ENCODE measurements at places on chromosomes 13 and 19.

DNA sequence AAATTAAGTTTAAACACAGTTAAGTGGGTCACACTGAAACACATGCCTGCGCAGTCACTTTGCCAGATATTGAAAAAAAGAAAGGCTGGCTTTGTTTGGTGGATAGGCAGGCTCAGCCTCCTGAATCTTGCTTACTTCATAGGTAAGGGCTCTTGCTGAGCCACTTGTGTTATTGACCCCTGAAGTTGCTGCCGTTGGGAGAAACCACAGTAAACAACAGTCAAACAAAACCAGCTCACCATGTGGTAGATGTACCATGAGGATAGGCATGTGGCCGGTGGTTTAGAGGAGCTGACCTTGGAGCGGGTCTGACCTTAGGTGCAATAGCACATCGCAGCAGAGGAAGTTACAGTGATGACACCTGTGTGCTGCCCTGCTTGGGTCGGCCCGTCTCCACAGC is 52.2 kb downstream of the SPATA13 start:
- no peak for DNase-seq

GRCh38 chr19:17555929-17556813 is 722 bp downstream of the COLGALT1 start:
- peak; percentile 55 for DNase-seq

GRCh38 chr19:57110592-57111328 is 9.0 kb upstream of the USP29 start:
- DNase-seq, result no peak

- DNase-seq, result no peak
These were observed 26.8 kb upstream of the MTIF3 start for GRCh38 chr13:27476943-27477703.

GRCh38 chr19:49213791-49214190 is 56.2 kb downstream of the TRPM4 start:
- no peak for DNase-seq

DNA sequence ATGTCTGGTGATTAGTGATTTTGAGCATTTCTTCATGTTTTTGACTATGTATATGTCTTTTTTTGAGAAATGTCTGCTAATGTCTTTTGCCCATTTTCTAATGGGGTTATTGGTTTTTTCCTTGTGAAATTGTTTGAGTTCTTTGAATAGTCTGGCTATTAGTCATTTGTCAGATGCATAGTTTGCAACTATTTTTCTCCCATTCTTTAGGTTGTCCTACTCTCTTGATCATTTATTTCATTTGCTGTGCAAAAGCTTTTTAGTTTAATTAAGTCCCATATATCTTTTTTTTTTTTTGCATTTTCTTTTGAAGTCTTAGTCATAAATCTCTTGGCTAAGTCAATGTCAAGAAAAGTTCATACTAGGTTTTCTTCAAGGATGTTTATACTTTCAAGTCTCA is 449.8 kb downstream of the DACH1 start:
- DNase-seq, result no peak

DNA sequence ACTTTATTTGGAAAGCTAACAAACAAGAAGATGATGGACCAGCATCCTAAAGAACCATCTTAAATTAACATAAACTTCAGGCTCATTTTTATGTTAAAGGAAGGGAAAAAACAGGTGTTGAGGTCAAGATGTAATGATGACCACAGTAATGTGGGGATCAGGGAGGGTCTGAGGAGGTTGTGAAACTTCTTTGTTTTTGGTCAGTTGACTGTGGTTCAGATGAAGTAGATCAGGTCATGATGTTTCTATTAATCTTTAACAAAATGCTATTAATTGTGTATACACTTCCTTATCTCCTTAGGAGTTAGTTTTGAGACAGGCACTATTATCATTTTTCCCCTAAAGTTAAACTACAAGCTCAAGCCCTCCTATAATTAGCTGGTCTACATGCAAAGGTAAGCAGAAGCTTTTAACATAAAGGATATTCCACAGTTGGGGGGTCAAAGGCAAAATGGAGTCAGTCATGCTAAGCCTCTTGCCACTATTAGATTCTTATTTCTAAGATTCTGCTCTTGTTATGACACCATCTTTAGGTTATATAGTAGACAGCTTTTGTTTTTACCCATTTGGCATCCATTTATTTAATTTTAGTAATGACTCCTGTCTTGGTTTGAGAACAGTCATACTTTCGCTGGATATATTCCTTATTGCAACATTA is 800.1 kb upstream of the PCDH9 start:
- no peak for DNase-seq

GRCh38 chr13:95256091-95256490 is 45.2 kb downstream of the ABCC4 start:
- no peak for DNase-seq

- DNase-seq, result no peak
These were observed 75.1 kb upstream of the TSC22D1 start for GRCh38 chr13:44651209-44651608.

DNA sequence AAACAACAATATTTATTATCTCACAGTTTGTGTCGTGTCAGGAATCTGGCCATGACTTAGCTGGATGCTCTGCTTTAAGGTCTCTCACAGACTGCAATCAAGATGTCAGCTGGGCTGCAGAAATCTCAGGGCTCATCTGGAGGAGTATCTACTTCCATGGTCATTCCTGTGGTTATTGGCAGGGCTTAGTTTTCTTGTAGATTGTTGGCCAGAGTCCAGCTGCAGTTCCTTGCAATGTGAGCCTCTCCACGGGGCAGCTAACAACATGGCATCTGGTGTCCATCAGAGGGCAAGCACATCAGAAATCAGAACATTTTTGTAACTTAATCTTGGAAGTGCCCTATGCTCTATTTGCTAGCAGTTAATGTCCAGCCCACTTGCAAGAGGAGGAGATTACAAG is 45.7 kb upstream of the TDRD3 start:
- DNase-seq, result peak; percentile 59

DNA sequence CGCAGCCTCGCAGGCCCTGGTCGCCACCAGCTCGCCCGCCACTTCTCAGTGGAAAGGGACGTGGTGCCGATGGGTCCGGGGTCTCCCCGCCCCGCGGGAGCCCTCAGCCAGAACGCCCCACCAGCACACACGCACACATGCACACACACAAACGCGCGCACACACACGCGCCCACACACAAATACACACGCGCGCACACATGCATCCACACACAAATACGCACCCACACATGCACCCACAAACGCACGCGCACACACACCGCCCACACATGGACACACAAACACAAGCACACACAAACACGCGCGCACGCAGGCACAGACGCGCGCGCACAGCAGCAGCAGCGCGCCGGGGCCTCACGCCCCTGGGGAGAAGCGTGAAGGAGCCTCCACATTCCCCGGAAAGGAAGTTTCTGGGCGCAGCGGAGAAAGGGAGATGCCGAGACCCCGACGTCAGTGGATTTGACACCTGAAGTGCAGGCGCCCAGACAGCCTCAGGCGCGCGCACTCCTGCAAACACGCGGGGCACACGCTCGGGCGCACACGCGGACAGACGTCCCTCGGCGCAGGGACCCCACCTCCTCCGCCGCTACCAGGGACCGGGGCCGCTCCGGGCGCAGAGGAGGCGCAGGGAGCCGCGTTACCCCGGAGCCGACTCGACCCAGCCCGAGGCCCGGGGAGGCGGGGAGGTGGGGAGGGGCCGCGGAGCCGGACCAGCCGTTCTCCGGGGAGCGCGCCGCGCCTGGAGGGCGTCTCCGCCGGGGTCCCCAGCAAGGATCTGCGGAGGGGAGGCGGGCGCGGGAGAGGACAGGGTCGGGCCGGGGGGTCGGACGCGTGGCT is 622 bp downstream of the RASA3 start:
- peak; percentile 49 for DNase-seq

- DNase-seq, result no peak
These were observed 14.7 kb downstream of the TECR start for GRCh38 chr19:14544047-14544446.

- DNase-seq, result no peak
These were observed 151.6 kb downstream of the FOXO1 start for GRCh38 chr13:40514802-40515201.

- no peak for DNase-seq
These were observed 43.3 kb upstream of the GPC6 start for GRCh38 chr13:93183302-93183701.

DNA sequence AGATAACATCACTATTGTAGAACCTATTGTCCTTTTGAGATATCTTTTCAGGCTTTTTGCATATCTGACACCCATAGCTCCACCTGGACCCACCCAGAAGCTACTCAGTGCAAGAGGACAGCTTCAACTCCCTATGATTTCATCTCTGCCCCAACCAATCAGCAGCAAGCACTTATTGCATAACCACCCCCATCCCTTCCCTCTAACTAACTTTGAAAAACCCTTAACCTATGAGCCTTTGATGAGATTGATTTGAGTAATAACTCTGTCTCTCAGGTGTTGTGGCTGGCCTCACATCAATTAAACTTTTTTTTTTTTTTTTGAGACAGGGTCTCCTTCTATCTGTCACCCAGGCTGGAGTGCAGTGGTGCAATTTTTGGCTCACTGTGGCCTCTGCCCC is 13.4 kb upstream of the MTRF1 start:
- DNase-seq, result no peak

GRCh38 chr13:112979406-112979902 is 10.4 kb downstream of the MCF2L start:
- DNase-seq, result no peak

DNA sequence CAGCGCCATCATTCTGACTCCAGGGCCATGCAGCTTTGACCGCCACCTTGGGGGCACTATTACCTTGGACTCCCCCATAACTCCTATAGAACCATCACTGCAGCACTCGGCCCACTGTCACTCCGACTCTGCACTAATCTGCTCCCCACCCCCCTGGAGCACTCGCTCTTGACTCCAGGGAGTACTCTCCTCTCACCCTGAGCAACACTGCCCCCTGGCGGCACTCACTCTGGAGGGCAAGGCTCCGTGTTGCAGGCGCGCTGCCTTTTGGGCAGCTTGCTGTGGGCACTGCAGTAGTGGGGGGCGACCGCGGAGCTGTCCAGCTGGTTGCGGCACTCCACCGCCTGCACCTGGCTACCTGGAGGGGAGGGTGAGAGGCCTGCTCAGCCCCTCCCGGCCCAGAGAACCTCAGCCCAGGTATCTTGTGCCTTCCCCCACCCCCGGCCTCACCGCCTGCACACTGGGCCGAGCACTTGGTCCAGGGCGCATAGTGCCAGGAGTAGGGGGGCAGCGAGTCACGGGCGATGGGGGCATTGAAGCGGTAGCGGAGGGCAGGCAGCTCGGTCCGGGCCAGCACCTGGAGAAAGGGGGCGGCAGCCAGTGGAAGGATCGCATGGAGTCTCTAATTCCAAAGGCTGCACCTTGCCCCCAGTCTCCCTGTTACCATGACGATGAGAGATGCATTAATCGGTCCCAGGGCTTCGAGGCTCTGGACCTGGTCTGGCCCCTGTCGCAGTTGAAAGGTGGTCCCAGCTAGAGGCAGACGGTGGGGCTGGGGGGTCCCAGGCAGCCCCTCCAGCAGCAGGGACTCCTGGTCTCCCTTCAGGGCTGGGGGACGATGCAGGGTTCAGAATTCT is 8.9 kb upstream of the MYO1F start:
- DNase-seq, result no peak

DNA sequence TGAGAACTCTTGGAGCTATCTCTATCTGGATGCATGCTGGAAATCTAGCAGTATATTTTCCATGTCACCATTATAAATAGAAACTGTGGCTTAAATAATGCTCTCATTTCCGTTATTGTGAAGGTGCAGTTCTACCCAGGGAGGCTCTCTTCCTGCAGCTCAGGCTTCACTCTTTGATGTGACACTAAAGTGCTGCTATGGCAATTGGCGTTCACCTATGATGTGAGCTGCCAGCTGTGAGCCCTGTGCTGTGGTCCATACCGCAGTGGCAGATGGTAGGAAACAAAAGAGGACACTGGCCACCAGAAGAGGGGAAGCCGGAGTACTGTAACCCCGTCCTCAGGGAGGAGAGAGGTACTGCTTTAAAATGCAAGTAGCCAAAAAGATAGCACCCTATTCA is 40.6 kb upstream of the ZNF681 start:
- no peak for DNase-seq

GRCh38 chr19:8639821-8640401 is 9.5 kb downstream of the NFILZ start:
- no peak for DNase-seq

GRCh38 chr19:33697766-33698165 is 76.0 kb downstream of the CHST8 start:
- no peak for DNase-seq

DNA sequence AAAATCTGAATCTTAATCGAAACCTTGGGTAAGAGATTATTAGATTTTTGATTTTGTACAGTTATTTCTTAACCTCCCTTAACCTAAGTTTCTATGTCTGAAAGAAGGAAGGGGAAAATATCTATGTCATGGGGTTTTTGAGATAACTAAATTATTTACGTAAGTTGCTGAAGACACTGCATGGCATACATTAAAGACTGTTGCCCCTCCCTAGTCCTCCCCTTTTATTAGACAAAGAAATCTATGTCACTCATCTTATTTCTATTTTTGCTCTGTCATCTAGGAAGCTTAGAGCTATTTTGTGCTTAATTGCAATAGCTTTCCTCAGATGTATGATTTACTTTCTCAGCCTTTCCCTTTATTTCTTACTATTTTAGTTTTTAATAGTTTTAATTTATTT is 15.0 kb downstream of the COG6 start:
- DNase-seq, result no peak

DNA sequence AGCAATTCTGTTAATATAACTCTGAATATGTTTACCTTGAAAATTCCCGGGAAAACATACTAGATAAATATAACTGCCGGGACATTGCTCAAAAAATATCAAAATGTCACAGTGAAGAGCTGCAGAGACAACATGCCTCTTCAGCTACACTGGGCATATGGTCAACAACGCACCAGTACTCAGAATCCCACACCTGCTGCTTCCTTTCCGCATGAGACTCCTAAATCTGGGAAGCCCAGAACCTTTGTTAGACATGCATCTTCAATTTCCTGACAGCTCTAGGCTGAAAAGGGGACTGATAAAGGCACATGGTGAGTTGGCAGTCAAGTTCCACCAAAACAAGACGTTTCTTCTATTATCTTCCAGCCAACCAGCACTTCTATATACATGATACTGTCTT is 53.7 kb downstream of the USP12 start:
- peak; percentile 59 for DNase-seq

- no peak for DNase-seq
These were observed 2358.5 kb upstream of the PCDH20 start for GRCh38 chr13:63774133-63774532.

GRCh38 chr19:16618248-16618647 is 9.8 kb downstream of the MED26 start:
- no peak for DNase-seq
